ENCODE measurements at places on chromosomes 4 and X.
A peak's percentile ranks its signal among the peaks of the same experiment; 100 is the strongest.

- DNase-seq: no peak
Measured at GRCh38 chr4:155984106-155984797, 30.6 kb upstream of the CTSO start.

GRCh38 chr4:185914583-185915199 lies 102.7 kb upstream of the SORBS2 start:
- no peak for DNase-seq

DNA sequence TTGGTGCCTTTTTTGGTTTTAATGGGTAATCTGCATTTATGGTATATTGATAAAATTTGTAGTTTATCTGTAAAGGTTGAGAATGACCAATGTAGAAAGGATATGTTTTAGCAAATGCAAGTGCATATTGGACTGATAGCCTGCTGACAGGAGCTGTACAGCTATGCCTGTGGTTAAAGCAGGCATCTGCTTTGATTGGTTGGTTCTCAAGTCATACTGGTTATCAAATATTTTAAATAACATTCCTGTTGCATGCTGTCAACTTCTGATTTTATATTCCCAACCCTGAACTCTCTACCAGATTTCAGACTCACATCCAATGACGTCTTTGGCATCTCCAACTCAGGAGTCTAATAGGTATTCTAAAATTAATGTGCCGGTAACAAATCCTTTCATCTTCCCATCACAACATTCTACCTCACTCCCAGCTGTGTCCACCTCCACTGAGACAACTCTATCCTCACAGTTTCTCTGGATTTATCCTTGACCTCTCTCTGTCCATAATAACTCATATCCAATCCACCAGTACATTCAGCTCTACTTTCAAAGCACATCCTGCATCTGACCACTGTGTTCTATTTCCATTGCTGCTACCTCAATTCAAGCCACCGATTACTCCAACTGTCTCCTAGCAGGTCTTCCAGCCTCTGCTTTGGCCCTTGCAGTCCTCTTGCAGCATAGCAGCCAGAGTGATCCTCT lies 125.7 kb downstream of the CAMK2D start:
- DNase-seq: no peak

GRCh38 chrX:70476166-70476933 lies 31.7 kb downstream of the DLG3 start:
- DNase-seq: no peak

- no peak for DNase-seq
Measured at GRCh38 chr4:90745176-90745575, 618.0 kb downstream of the CCSER1 start.

- no peak for DNase-seq
Measured at GRCh38 chr4:40870150-40870549, 120.4 kb downstream of the NSUN7 start.

DNA sequence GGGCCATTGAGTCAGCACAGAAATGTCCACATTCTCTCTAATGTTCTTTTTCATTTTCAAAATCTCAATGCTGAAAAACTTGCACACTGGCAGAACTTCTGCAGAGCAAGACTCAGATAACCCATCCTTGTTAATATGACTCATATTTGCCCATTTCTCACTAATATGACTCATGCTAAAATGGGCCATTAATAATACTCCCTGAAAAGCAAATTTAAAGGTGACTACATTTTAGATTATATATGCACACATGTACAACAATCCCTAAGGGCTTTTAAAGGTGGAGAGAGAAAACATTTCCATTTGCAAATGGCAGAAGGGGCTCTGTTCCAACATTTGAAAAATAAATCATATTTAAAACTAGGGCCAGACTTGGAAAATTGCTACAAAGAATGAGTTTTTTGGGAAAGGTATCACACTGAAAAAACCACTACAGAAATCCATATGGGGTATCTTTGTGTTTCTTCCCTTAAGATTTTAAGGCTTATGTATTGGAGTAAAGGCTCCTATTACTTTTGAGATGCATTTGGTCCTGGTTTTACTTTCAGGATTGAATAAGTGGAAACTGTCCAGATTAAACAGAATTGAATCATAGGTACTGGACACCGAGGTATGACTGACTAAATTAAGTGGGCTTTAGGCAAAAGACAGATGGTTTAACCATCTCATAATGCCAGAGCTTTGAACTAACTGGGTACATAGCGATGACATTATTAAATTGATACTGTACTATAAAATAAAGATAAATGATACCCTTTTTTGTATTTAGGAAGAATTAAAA lies 30.0 kb downstream of the TLR2 start:
- DNase-seq: no peak

DNA sequence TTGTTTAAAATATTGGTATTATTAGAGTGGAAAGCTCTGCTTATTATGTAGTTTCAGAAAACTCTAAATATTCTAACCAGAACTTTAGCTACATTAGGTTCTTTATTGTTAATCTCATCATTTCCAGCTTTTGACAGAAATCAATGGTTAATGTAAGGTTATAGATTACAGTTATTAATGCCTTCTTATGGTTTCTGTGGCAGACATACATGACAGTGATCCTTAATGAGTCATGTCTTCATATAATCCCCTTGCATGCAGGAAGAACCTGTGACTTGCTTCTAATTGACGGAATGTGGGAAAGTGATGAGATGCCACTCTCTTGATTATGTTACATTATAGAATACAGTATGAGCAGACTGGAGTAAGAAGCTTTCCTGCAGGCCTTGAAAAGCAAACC lies 23.5 kb downstream of the KLHL8 start:
- no peak for DNase-seq

- no peak for DNase-seq
Measured at GRCh38 chrX:18441780-18442367, 16.5 kb downstream of the CDKL5 start.

GRCh38 chr4:180101348-180102083 lies 2141.7 kb upstream of the TENM3 start:
- DNase-seq: no peak

GRCh38 chrX:146863566-146863965 lies 49.0 kb upstream of the CXorf51A start:
- no peak for DNase-seq

DNA sequence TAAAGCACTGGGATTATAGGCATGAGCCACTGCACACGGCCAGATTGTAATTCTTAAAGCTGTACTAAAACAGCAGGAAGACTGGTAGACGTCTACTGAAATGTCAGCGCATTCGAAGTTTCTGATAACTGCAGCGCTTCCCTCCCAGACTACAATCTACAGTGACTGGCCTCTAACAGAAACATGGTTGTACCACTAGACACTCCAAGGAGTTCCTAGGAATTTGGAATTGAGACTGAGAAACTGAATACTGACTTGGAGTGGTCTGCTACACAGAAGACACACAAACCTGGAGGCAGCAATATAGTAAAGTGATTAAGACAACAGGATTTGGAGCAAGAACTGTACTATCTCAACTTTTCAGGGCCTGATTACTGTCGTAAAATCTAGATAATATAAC lies 937 bp downstream of the HELQ start:
- no peak for DNase-seq

- DNase-seq: no peak
Measured at GRCh38 chr4:104869831-104870230, 276.8 kb upstream of the TET2 start.

DNA sequence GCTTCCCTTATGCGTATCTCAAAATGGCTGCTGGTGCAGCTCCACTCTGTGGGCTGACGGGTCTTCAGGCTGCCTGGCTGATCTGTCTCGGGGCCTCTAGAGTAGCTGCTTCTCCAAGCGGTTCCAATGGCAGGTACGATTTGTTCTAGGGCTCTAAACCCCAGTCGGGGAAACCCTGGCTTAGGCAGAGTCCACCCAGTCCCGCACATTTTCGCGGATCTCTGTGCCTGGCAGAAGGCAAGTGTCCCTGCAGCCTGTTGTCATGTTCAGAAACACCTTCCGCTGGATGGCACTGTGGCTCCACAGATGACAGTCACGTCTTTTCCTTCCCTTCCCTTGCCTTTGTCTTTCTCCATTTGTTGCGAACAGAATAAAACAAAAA lies 54.4 kb downstream of the NBDY start:
- DNase-seq: no peak

DNA sequence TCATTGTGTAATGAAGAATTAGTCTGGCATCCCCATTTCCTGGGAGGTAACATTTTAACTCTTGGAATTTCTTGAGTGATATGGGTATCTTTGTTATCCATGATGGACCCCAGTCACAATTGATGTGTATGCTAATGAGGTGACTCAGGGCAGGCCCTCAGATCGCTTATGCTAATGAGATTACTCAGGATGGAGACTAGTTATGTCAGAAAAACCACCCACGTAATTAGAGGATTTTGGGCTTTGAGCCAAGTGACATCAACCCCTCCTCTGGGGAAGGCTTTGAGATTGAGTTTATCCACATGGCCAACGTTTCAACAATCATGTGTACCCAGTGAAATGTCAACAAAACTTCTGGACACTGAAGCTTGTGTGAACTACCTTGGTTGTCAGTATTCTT lies 772.7 kb downstream of the STPG2 start:
- DNase-seq: no peak

DNA sequence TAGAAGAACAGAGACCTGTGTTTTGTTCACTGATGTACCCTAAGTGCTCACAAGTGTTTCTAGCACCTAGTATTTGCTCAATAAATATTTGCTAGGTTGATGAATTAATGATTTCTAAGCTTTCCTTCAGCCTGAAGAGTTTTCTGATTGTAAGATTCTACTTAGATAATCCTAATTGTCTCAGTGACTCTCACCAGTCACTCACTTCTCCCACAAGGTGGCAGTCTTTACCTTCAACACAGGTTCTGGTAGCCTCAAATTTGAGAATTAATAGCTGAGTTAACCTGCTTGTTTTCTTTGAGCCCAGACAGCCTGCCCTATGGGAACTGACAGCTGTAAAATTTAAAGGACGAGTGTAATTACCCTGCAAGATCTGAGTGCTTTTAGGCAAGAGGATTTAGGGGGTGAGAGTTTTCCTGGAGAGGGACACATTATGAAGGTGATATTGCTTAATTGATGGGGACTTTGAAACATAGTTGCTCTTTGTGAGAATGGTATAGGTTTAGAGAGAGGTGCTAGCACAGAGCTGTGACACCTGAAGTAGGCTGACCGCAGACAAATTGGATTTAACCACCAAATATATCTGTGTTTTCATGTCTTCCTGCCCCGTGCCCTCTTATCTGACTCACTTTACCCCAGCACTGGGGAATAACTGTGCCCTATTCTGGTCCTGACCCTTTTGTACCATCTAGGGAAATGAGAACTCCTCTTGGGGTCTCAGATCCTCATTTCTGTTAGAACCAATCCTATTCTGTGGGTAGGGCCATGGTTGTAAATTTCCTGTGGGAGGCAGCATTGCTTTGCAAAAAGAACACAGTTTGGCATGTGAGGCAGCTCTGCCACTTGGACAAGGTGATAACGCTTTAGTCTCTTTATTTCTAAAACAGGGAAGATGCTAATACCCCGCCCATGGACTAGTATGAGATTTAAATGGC lies 27.7 kb downstream of the CD38 start:
- DNase-seq: peak; percentile 60

DNA sequence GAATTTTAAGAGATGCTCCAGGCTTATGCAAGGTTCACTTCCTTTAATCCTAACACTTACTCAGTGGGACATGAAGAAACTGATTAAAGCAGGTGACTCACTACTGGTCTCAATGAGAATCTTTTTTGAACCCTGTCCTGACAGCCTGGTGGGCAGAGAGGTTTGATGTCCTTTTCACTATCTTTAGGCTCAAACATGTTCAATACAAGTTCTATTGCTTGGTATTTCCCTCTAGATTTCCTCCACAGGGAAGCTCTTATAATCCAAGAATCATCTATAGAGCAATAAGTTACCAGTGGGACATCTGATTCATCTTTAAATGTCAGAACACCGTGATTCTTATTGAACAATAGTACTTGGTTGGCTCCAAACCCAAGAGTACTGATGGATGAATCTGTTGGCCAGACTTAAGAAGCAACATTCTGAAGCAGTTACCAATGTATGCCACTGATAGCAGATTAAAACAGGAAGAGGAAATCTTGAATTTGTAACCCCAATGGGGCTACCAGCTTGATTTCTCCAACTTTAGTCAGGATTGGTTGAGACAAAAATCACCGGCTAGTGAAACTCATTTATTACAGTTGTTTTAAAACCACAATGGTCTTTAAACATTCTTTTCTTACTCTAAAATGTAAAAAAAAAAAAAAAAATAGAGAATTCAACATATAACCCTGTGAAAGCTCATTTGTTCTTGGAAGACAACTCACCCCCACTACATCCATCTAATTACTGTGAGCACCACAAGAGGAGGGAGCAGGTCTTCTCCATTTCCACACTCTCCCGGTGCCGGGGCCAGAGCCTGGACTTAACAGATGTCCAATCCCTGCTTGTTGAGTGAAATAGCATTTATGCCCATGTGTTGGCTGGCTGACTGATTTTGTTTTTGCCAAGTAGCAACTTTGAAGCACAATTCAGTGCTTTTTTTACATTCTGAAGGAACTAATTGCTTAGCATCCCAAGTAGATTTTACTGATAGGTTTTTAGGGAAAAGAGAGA lies 43.3 kb downstream of the FGFBP1 start:
- no peak for DNase-seq

DNA sequence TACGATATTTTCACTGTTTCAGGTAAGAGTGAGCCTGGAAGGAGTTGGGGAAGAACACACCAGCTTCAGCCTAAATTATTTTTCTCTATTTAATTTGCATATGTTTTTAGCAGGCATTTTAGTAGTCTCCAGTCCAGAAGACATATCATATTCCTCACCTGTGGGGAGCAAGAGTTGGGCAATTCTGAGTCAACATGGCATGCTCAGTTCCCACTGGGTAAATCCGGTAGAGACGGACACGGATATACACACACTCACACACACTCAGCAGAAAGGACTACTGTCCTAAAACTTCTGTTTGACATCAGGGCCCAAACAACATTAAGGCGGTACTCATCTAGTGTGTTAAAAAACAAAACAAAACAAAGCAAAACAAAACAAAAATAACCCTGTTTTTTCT lies 4.9 kb upstream of the BEX4 start:
- DNase-seq: no peak

- DNase-seq: no peak
Measured at GRCh38 chrX:111071542-111072277, 24.3 kb upstream of the PAK3 start.

GRCh38 chr4:184534511-184535391 lies 60.4 kb upstream of the IRF2 start:
- DNase-seq: no peak

GRCh38 chr4:154433543-154433942 lies 58.1 kb downstream of the DCHS2 start:
- DNase-seq: no peak

- peak; percentile 83 for DNase-seq
Measured at GRCh38 chr4:152536545-152537182, 772 bp upstream of the FBXW7 start.

- no peak for DNase-seq
Measured at GRCh38 chrX:23901060-23901459, 6.7 kb downstream of the APOO start.

DNA sequence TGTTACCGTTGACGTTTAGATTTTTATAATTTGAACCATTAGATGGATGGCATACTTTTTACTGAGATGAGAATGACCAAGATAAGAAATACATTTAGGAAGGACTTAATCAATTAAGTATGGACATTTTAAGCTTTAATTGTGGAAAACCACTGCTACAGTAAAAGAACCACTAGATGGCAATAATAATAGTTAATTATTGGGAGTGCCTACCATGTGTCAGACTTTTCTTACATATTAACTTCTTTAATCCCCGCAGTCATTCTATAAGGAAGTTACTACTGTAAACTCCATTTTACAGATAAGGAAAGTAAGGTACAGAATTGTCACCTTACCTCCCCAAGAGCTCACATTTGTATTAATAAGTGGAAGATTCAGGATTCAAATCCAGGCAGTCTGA lies 48.5 kb upstream of the MYOZ2 start:
- DNase-seq: no peak

- DNase-seq: no peak
Measured at GRCh38 chr4:20816287-20816686, 116.0 kb downstream of the PACRGL start.
